Pancreas (tissue), 10 donors: ENCODE measurements at places on chromosomes 13 and 19. TPM values are rescaled to one million over a fixed set of nuclear protein-coding genes. Genes with fewer than 3 reads are reported as not detected.

GRCh38 chr19:39270036-39270871, 2.1 kb downstream of the IFNL2 start:
- DNase-seq, result no peak

GRCh38 chr19:3678188-3678587, 22.1 kb downstream of the PIP5K1C start:
- DNase-seq, result no peak

GRCh38 chr19:21584537-21584936, 79.1 kb downstream of the ZNF429 start:
- no peak for DNase-seq

The RNF113B gene
- total RNA-seq, result not detected

DNA sequence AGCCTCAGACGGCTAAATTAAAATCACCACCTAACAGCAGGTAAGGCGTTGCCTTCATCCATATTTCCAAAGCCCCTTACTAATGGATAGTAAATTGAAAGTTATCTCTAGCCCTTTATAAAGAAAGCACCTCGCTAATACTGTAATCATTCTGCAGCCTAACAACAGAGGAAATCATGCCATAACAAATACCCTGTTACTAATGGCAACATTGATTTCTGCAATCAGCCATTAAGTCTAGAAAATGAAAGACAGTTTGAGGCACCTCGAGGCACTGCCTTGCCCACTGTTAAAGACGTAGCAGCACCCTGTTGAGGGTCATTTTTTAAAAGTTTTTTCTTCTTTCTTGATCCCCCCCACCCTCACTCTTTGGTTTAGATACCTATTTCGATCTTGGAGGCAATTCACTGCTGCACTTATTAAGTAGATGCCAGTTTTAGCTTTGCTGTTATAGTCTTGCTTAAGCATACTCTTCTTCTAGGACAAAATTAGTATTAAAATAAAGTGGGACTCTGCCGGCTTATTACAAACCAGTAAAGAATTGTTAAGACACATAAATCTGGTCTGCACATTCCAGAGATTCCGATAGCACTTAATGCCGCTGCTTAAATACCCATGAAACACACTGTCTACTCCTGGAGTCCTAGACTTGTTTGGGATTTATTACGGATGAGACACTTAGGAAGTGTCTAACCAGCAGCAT, 74.8 kb downstream of the ZNF536 start:
- DNase-seq, result no peak

The GIPC3 gene
- total RNA-seq, result 0.31 TPM

- DNase-seq, result peak; percentile 82
Observed at GRCh38 chr19:35395382-35396199, 24.7 kb downstream of the GPR42 start.
